ENCODE measurements at places on chromosomes 6 and 20.
A peak's percentile ranks its signal among the peaks of the same experiment; 100 is the strongest.

GRCh38 chr6:5020142-5020541 is 16.3 kb upstream of the RPP40 start:
- DNase-seq = no peak

GRCh38 chr20:50172347-50173013 is 18.1 kb upstream of the CEBPB start:
- no peak for DNase-seq

- no peak for DNase-seq
These were observed 499 bp downstream of the TTI1 start for GRCh38 chr20:38032585-38033329.

DNA sequence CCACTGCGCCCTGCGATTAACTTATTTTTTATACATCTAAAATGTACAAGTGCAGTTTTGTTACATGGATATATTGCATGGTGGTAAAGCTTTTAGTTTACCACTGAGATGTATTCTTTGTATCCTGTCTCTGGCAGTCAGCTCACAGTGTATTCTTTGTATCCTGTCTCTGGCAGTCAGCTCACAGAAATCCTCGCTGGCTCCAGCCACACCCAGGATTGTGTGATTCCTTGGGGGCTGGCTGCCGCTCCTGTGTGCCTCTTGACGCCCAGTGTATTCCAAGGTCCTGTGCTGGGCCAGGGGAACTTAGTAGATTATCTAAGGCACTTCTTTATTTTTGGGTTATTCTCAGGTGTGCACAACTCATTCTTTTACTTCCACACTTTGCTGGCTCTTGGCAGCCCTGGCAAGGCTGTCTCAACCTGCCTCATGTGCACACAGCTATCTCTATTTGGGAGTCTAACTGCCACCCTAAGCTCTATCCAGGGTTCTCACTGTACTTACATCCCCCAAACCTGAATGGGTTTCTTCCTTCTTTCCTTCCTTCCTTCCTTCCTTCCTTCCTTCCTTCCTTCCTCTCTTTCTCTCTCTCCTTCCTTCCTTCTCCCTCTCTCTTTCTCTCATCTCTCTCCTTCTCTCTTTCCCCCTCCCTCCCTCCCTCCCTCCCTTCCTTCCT is 12.4 kb upstream of the RNF24 start:
- DNase-seq = no peak

- no peak for DNase-seq
These were observed 537 bp downstream of the PRR3 start for GRCh38 chr6:30557683-30557981.

DNA sequence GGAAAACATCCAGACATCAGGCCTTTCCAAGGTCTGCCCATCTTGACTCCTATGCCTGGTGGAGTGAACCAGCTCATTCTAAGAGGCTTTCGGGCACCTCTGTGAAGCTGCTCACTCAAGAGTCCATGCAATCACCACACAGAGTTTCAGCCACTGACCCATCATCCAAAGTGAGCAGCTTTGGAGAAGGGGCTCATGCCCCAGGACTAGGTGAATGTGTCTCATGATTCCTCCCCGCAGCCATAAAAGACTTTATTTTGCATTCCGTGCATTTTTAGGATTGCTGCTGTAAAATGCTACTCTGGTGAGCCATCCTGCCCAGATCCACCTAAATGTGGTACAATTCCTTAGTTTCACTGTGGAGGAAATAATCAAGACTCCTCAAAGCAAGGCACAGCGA is 44.5 kb upstream of the EZR start:
- no peak for DNase-seq

DNA sequence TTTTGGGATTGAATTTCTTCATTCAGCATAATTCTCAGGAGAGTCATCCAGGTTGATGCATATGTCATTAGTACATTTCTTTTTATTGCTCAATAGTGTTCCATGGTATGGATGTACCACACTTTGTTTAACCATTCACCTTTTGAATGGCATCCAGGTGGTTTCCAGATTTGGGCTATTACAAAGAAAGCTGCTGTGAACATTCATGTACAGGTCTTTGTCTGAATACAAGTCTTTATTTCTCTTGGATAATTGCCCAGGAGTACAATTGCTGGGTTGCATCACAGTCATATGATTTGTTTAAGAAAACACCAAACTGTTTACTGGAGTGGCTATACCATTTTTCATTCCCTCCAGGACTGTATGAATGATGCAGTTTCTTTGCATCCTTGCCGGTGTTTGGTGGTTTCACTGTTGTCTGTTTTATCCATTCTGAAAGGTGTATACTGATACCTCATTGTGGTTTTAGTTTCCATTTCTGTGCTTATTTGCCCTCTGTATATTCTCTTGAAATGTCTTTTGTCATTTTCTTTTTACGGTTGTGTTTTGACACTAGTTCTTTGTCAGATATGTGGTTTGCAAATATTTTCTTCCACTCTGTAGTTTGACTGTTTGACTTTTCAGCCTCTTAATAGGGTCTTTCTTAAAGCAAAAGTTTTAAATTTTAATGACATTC is 8.8 kb downstream of the CDKAL1 start:
- DNase-seq = peak; percentile 43

- DNase-seq = peak; percentile 66
These were observed 19.3 kb downstream of the JARID2 start for GRCh38 chr6:15264902-15265761.

- DNase-seq = no peak
These were observed 65.3 kb downstream of the MAP3K5 start for GRCh38 chr6:136726837-136727557.

GRCh38 chr6:100281471-100281901 is 183.2 kb downstream of the SIM1 start:
- DNase-seq = no peak

DNA sequence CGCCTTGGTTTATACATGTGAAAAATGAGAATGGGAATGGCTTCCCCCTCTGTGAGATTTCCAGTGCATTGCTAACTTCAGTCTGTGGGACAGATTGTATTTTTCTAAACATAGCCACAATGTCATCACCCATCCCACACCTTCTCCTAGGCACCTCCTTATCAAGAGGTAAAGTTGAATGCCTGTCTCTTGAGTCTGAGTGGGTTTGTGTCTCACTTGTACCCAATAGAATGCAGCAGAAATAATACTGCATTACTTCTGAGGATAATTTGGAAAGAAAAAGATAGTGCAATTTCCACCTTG is 27.9 kb downstream of the RIN2 start:
- no peak for DNase-seq

DNA sequence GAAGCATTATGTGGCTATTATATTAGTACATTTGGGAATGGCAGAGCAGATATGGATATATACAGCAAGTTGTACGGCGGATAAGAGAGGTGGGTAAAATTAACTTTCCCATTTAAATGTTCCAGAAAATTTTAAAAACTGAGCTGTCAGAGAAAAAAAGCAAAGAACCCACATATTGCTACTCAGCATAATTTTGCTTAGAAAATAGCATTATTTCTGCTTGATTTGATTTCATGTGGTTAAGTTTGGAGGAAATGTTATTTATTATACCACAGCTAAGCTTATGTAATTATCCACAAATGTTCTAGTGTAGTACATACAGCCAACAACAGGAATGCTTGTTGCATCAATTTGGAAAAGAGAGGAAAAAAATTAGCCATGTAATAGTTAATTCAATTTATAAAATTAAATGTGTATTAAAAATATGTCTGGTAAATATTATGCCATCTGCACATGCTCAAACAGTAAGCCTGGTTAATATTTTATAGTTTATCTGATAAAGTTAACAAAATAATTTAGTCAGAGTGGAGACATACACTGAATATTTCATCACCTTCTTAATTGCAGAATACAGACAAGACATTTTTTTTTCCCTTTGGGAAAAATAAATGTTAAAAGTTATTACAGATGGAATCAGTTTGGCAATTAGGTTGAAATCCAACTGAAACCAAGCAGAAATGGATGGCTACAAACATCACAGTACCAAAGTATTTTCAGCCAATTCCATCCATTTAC is 172.1 kb upstream of the ID4 start:
- DNase-seq = no peak

DNA sequence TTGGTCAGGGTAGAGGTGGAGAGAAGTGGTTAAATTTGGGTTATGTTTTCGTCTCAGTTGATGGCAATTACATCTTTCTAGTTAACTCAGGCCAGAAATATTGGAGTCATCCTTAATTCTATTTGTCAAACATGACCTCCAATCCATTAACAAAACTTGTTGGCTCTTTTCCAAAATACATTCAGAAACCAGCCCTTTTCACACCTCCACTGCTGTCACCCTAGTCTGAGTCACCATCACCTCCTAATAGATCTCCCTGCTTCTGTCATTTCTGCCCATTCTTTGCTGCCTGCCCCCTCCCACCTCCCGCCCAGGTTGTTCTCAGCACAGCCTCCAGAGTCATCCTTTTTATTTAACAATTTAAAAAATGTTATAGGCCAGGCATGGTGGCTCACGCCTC is 3.0 kb upstream of the ABCF1 start:
- DNase-seq = no peak

DNA sequence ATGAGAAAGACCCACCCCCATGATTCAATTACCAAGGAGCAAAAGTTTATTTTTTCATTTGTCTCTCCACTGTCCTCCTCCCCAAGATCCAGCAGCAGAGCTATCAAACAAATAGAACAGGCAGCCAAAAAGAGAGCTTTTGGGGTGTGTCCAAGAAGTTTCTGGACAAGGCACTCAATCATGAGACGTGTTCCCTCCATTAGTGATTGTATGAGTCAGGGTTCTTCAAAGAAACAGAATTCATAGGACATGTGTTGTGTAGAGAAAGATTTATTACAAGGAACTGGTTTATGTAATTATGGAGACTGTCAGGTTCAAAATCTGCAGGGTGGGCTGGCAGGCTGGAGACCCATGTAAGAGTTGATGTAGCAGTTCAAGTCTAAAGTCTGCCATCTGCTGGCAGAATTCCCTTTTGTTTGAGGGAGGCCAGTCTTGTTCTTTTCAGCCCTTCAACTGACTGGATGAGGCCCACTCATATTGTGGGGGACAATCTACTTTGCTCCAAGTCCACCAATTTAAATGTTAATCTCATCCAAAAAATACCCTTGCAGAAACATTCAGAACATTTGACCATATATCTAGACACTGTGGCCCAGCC is 248.1 kb upstream of the OPRM1 start:
- no peak for DNase-seq

- no peak for DNase-seq
These were observed 84.1 kb downstream of the TNFAIP3 start for GRCh38 chr6:137951064-137951597.

GRCh38 chr20:9099372-9099771 is 30.5 kb downstream of the PLCB4 start:
- DNase-seq = no peak

- no peak for DNase-seq
These were observed 11.4 kb downstream of the GPX5 start for GRCh38 chr6:28537065-28537464.

- no peak for DNase-seq
These were observed 581.9 kb downstream of the HTR1B start for GRCh38 chr6:76881414-76881813.

DNA sequence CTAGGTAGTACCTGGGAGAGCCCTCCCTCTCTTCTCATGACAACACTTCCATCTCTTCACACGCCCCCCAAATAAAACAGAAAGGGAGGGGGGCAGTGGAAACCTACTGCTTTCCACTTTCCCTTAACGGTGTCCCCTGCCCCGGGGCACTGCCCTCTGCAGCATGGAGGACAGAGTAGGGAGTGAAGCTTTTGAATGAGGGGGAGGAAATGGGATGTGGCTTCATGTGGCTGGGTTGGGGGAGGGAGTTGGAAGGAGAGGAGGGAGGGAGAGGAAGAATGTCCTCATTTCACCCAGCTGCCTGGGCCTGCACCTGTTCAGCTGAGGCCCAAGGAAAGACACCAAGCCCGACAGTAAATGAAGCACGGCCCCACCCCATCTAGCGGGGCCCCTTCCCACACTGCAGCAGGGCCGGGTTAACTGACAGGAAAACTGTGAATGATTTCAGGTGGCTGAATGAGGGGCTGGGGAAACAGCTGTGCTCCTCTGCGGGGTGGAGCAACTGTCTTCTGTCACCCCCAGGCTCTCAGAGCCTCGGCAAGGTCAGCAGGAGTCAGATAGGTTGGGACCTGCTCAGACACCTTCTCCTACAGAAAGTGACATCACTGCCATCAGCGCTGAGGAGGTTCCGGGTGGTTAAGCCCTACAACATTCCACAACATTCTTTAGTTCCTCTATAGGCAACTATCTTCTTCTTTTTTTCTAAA is 40.0 kb upstream of the TAF8 start:
- DNase-seq = no peak

GRCh38 chr20:32894026-32894483 is 35.3 kb downstream of the EFCAB8 start:
- DNase-seq = no peak

DNA sequence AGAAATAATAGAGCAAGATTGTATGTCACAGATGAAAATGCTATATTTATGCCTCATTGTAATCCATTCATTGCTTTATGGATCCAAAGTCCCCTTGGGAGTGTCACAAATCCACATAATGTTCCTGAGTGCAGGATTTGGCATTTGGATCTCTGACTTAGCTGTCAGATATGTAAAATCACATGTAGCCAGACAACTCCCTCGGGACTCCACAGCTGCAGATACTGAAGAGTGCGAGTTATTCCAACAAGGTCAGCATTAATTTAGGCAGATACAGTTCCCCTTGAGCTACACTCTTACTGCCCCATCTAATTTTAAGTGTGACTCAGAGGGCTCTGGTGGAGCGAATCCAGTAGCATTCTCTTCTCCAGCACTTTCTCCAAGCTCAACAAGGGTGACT is 433.2 kb downstream of the CD83 start:
- no peak for DNase-seq

DNA sequence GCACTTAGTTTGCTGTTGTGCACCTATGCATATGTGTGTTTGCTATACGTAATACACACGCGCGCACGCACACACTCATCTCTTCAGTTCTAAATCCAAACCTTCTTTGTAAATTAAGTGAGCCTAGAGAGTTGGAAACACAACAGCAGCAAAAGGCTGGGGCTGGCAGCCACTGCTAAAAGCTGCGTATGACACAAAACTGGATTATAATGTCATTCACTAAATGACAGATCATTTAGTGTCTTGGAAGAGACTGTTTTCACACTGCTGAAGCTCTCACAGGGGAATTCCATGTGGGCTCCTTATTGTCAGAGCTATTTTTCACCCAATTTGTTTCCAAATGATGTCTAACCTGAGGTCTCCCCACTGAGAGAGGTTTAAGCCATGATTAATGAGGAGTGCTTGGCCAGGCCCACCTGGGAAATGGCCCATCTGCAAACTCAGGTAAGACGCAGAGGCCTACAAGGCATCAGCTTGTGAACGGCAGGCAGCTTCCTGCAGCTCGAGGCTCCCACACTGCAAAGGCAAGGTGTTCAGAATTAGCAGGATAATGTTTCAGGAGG is 94.2 kb downstream of the OLIG3 start:
- DNase-seq = no peak

GRCh38 chr20:52213995-52214394 is 22.4 kb upstream of the ZFP64 start:
- DNase-seq = no peak

GRCh38 chr20:16018881-16019280 is 554.4 kb downstream of the KIF16B start:
- no peak for DNase-seq

DNA sequence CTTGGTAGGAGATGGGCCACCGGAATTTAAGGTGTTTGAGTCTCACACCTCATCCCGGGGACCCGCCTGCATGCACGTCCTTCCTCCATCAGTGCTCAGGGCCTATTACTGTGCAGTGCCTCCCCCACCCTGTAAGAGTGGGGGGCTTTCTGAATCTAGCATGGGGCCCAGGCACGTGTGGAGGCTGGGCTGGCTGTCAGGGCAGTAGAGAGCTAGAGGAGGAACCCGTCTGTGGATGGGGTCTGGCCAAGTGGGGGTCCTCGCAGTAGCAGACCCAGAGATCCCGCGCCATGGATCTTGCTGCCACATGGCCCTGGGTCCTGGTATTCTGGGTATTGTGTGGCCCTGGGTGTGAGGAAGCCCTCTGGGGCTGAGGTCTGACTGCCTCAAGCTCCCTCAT is 42.9 kb downstream of the SRC start:
- DNase-seq = no peak

All from AG04450 (cell line).